Astrocyte of the cerebellum (primary cell): ENCODE measurements at places on chromosomes 6 and 20.

DNA sequence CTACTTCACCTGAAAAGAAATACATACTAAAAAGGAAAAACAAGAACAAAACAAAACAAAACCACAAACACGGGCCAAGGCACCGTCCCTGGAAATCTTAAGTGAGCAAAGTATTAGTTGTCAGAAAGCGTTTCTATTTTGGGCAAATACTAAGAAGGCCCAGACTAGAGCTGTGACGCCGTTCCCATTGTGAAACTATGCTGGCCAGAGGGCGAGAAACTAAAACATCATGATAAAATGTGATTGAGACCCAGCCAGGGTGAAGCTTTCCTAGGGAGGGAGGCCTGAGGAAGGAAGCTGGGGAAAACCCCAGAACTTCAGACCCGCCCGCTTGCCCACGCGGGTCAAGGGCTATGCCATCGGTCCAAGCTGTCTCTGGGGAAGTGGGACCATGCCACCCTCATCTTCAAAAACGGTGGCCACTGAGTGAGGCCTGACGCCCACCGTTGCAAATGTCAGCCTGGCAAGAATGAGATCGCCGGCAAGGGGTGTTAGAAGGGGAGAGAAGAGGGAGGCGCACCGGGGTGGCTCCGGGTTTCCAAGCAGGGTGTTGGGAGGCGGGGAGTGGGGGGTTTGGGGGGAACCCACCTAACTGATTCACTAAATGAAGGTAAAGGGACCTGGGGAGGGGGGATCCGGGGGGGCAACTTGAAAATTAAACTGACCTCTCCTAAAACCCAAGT, 1950.9 kb upstream of the DEFB115 start:
- no peak for DNase-seq

- no peak for DNase-seq
Observed at GRCh38 chr20:53718142-53719021, 124.7 kb upstream of the ZNF217 start.

GRCh38 chr6:131549811-131550210, 23.2 kb upstream of the ARG1 start:
- no peak for DNase-seq

GRCh38 chr6:105211831-105212230, 32.0 kb upstream of the POPDC3 start:
- no peak for DNase-seq

DNA sequence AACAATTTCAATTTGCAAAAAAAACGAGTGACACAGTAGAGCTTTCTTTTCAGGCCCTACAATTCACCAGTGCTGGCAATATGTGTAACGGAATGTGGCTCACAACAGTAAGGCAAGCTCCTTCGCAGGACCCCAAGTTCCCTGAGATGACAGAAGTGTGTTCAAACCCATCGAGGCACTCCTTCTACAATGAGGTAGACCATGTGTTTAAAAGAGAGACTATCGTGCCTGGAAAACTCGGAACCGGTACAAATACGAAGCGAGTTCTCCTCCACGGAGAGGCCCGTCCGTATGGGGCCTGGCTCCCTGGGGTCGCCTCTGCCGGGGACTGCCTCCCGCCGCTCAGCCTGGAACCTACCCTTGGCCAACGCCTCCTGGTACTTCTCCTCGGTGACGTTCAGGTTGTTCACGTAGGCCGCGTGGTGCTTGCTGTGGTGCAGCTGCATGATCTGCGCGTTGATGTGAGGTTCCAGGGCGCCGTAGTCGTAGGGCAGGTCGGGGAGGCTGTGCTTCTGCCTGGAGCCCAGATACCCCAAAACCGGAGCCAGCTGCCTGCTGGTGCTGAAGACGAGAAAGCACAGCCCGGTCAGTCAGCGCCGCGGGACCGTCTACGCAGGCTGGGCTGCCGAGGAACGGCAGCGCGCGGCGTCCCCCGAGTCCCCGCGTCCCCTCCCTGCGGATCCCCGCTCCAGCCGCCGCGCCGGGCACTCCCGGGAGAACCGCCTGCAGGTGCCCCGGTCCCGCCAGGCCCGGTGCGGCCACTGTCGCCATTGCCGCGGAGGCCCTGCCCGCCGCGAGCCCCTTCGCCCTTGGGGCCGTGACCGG, 526 bp downstream of the SOD2 start:
- no peak for DNase-seq

GRCh38 chr6:29368765-29369164, at the start of gene OR5V1:
Gene OR5V1 (minus strand): TSS chr6:29368865. CDS start chr6:29356195, 12,670 bp downstream.
- no peak for DNase-seq

DNA sequence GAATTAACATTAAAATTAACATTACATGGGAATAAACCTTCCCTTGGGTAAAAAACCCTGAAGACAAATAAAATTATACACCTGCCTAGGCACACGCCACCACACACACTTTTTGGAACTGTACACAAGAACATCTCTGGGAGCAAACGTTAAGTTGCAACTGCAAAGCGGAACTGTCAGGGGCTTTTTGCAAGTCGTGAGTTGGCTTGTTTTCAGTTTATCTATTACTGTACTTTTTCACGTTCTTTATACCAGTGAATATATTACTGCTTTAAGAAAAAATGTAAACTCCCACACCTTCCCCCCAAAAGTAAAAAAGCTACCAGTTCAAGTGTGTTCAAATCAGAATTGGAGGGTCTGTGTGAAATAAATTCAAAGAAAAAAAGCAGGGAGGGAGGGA, 65.5 kb upstream of the NFATC2 start:
- DNase-seq, result no peak

- DNase-seq, result no peak
Observed at GRCh38 chr6:132865829-132866228, 51.5 kb downstream of the RPS12 start.

DNA sequence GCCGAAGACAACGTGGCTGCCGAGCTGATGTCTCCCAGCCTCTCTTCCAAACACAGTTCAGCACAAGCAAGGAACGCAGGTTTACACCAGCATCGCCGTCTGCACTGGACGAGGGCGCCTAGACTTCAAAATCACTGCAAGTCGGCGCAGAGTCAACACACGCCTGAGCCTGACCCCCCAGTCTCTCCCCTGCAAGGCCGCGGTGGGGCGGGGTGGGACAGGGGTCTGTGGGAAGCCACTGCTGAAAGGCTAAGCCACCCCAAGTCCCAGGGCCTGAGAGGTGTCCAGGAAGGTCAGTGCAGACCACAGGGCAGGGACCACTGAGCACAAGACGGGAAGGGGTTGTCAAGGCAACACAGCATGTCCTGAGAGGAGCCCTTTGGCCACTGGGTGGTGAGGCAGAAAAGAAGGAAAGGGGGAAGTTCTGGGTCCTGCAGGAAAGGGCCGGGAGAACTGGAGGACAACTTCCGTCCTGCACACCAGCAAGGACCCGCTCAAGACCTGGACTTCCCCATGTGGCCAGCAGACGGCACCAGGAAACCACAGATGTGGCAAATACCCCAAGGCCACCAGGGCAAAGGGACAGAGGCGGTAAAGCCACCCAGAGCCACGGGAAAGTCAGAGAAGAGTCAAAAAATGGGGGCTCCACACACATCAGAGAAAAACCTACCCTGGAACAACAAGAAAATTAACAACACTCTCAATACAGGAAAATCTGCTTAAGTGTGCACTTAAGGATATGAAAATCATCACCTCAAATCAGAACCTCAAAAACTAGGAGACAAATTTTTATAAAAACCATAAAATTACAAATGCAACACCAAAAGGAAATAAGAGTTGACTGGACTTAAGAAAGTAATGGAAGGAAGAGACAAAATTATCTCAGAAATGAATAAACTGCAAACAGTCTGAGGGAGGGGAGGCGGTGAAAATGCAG, 84.8 kb downstream of the TAF4 start:
- no peak for DNase-seq

- DNase-seq, result no peak
Observed at GRCh38 chr6:14386668-14387067, 269.1 kb downstream of the CD83 start.

DNA sequence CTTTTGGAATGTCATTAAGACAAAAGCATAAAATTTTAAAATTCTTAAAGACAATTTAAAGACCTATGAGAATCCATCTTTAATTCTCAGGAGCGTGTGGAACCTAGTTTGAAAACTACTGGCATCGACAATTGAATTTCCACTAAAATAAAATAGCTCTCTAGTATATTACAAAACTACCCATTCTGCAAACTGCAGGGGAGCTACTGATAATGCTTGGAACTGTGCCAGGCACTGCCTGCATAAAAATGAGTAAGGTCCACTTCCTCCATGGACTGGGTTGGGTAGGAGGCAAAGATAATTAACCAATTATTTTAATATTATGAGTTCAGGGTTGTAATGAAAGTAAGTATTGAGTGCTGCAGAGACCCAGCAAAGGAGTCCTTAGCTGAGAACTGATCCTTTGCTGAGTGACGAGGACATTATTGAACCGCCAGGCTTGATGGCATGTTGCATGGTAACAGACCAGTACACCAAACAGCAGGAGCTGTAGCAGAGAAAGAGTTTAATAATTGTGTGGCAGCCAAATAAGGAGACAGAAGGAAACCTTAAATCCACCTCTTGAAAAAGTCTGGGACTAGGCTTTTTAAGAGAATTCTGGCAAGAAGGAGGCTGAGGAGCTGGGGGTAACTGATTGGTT, 261.3 kb downstream of the ESR1 start:
- DNase-seq, result no peak

GRCh38 chr6:85669735-85670194, 27.1 kb upstream of the SYNCRIP start:
- no peak for DNase-seq

GRCh38 chr6:89655122-89655521, 16.6 kb upstream of the LYRM2 start:
- no peak for DNase-seq

- DNase-seq, result no peak
Observed at GRCh38 chr20:56229812-56230211, 18.7 kb upstream of the MC3R start.

DNA sequence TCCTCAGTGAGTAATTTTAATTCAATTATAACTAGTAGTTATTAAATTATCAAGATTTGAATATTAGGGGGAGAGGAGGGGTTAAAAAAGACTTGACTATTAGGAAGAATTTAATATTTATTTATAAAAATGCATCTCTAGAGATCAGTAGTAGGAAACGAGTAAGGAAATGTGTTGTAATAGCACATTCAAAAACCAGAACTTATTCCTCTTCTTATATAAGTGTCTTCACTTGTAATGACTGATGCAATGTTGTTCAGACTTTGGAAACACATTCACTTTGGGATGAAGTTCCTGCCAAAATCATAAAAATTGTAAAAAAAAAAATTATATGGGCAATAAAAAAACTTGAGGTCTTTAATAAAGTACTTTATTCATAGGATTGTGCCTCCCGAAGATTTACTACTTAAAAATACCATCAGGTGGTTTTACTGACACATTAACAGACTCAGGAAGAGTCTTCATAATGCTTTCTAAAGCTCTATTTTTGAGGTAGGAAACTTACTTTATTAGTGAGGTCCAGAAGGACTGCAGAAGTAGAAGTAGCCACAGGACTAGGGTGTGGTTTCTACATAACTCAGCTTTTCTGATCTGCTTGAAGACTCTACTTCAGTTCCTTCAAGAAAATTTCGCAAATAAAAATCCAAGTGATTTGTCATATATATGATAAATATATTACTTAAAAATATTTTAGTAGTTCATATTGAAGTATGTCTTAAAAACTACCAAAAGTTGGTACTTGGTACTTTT, 59.8 kb downstream of the CCDC170 start:
- no peak for DNase-seq

- no peak for DNase-seq
Observed at GRCh38 chr6:100349366-100349765, 115.4 kb downstream of the SIM1 start.

DNA sequence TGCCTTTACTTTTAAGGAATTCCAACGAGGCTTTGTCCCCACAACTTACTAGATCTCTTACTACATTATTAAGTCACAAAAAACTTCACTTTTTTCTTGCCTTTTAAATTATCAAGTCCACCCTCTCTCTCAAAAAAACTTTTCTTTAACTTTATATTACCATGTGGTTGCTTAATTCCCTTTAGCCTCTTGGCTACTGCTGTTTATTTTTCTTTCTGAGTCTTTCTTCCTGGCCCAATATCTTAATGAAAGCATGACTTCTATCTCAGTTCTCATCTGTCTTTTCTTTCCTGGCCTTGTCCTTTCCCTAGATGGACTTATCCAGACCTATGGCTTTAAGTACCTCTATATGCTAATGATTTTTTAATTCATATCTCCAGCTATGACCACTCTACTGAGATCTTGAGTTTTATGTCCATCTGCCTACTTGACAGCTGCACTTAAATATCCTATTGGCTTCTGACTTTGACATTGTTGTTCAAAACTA, 710.5 kb downstream of the RFPL4B start:
- DNase-seq, result no peak

GRCh38 chr20:56995635-56996075, 270.8 kb downstream of the BMP7 start:
- DNase-seq, result no peak
